ENCODE measurements at places on chromosomes 2 and 18.

DNA sequence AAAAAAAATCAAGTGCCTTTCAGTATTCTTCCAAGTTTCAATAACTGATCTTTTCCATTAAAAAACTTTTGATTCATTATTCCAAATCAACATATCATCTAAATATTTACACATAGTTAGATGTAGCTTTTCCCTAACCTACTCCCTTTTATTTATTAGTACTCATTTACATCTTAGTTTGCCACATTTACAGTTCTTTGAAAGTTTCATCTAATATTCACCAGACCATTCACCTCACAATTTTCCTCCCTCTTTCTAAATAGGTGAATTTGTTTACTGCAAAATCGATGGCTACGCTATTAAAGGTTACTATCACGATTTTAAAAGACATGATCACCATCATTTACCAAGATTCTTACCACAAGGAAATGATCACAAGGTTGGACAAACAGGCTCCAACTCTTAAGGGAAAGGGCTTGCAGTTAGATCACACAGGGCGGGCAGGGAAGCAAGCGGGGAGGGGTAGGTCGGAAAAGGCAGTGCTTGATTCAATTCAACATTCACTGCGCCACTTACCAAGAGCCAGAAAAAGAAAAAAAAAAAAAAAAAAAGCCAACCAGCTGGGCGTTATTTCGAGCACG is 654 bp upstream of the MARCHF7 start:
- DNase-seq = no peak

GRCh38 chr2:152499896-152500735 is 165.1 kb downstream of the FMNL2 start:
- no peak for DNase-seq

DNA sequence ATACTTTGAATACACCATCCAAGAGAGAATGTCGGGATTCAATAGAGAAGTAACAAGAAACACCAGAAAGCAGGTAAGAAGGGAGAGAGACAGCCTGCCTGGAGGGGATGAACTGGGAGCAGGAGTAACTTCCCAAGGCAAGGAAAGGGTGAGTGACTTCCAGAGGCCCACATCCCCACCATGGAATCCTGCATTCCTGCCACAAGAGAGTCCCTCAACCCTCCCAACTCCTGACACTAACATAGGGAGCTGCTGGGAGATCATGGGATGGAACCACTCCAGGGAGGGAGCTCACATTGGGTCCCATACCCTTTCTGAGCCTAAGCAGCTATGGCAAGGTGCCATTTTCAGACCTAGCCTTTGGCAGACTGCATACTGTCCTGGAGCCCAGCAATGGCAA is 5.5 kb upstream of the TMEM163 start:
- no peak for DNase-seq

DNA sequence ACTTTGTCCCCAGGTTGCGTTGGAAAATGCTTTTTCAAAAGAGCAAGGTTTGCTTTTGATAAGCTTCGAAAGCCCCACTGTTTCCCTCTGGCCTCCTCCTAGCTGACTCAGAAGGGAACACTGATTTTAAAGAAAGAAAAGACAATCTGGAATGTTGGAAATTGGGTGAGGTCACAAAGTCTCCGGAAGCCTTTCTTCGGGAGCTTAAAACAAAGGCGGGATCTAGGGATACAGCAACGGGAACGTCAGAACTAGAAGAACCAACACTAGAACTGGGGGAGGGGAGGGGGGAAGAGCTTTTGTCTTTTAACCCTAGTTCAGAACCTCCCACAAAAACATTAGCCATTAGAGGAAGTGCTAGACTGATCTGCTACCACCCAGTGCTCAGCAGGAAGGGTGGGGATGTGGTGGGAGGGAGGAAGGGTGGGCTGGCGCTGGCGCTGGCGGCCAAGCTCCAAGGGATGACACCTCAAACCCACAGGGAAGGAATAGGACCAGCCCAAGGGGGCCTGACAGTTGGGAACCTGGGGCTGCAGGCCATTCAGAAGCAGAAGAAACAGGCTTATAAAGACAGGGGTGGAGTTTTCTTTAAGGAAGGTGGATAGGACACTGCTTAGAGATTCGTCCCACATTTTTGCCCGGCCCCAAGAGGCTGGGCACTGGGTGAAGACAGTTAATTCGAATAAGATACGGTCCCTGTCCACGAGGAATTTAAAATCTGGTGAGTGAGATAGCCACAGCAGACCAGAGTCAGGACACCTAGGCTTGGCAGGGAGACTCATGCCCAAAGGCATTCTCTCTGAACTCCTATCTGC is 1.7 kb downstream of the TMSB10 start:
- DNase-seq = peak; percentile 69

- peak; percentile 63 for DNase-seq
Measured at GRCh38 chr2:85405201-85406059, 4.7 kb downstream of the CAPG start.
